Inflammatory macrophage (primary cell): ENCODE measurements at places on chromosomes 1 and 21.

DNA sequence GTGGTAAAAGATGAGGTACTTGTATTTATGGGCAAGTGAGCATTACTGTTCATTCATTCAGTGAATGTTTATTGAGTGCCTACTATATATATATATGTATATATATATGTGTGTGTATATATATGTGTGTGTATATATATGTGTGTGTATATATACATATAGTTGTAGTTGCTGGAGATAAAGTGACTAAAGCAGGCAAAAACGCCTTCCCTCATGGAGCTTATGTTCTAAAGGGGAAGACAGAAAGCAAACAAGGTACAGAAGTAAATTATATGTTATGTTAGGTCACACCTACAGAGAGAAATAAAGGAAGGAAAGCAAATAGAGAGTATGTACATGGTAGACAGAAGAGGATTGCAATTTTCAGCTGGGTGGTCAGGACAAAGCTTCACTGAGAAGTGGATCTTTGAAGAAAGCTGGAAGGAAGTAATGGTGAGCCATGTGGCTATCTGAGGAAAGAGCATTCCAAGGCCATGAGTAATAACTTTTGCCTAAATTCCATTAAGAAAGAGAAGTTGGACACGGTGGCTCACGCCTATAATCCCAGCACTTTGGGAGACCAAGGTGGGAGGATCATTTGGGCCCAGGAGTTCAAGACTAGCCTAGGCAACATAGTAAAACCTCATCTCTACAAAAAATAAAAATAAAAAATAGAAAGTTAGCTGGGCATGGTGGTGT is 33.5 kb upstream of the KLF17 start:
- no peak for DNase-seq

- no peak for DNase-seq
Measured at GRCh38 chr1:43565600-43566360, 35.1 kb downstream of the PTPRF start.

DNA sequence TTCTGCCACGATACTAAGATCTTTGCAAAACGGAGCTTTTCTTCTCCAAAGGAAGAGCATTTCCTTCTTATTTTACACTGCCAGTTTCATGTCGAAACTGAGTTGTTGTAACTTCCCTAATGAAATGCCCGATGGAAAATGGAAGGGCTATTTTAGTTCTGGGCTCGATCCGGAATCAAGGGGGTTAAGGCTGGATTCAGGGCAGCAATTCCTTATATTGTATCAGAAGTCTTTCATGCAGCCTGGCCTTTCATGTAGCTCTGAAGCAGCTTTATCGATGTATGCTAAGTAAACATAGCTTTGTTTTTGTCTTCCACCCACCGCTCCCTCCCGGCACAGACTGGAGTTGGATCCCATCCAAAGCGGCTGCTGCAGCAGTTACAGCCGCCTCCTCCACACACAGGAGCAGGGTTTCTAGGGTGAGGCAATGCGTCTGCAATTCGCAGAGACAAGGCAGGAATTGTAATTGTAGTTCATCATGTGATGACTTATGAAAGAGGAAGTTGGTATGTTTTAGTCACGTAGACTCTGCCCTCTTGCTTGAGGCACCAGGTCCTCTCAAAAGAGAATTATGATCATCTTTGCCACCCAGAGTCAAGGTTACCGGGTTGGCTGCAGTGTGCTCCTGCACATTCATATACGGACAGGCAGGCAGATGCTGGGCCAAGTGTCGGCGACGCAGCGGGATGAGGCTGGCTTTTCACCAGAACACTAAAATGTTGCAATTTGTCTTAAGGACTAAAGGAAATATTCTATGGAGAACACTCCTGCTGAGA is 2.6 kb upstream of the IRF2BP2 start:
- peak; percentile 98 for DNase-seq

GRCh38 chr1:85933961-85934360 is 222.6 kb downstream of the COL24A1 start:
- DNase-seq, result peak; percentile 52

GRCh38 chr1:16067127-16067768 is 6.2 kb downstream of the FAM131C start:
- DNase-seq, result no peak

DNA sequence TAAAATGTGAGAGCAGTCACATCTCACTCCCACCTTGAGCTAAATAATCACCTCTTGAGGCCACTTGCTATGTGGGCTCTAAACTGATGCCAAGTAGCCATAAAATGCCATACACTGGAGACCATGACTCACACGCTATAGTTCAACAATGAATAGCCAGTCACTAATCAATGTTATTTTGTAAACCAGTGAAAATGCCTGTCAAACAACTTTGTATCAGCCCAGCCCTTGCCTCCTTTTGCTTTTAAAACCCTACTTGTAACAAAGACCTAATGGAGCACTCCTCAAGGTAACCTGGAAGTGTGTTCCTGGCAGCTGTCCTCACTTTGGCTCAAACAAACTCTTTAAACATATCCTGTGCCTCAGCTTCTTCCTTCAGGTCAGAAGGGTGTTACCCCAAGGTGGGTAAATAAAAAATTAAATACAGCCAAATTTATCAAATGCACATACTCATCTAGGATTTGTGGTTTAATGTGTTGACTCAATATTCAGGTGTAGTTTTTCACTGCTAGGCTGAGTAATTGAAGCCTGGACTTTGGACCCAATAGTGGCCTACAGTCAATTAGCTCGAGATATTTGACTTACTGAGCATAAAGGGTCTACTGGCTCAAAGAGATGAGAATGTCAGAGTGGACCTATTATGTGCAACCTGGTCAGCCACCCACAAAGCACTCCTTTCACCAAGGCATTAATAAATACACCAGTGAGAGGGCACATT is 154.3 kb downstream of the COQ8A start:
- DNase-seq, result no peak

- DNase-seq, result no peak
Measured at GRCh38 chr1:25031601-25031965, 101.5 kb upstream of the RUNX3 start.

- DNase-seq, result no peak
Measured at GRCh38 chr1:235403593-235403992, 36.4 kb downstream of the TBCE start.

GRCh38 chr1:173190101-173190936 is 16.8 kb downstream of the TNFSF4 start:
- DNase-seq, result peak; percentile 21

DNA sequence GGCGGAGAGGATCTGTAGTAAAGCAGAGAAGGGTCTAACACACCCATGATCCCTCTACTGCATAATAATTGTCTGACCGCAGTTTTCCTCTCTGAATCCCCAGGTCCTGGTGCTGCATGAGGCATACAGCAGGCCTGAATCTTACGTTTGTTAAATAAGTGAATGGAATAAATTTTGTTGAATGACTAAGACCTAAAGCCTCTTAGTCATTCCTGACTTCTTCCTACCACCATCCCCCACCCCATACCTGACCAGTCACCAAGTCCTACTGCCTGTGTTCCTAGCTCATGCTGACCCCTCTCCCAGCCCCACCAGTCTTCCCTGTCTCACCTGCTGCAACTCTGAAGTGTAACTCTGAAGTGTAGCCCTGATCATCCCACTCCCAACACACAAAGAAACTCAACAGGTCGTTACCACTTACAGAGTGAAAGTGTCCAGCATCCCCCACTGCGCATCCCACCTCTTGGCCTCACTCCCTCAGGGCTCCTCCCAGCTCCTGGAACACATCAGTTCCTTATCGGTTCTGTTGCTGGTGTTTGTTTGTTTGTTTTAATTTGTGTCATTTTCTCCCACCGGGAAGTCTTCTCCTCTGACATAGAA is 9.7 kb downstream of the GJA5 start:
- DNase-seq, result no peak

- DNase-seq, result no peak
Measured at GRCh38 chr1:247077213-247077612, 1.4 kb downstream of the ZNF670 start.

DNA sequence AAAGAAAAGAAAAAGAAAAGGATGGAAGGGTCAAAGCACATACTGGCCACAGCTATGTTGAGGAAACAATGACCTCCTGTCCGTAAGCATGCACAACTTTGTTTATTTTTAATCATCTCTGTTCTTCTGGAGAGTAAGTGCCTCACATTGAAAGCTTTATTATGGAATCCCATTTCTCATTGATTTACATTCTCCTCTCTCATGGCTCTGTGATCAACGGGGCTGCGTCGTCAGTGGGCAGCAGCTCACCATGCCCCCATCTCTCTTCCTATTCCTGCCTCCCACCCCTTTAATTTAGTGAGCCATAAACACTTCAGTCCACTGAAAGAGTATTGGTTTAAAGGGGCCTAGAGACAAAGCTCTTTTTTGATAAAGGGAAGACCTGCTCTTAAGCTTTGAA is 98.9 kb downstream of the KAZN start:
- no peak for DNase-seq

DNA sequence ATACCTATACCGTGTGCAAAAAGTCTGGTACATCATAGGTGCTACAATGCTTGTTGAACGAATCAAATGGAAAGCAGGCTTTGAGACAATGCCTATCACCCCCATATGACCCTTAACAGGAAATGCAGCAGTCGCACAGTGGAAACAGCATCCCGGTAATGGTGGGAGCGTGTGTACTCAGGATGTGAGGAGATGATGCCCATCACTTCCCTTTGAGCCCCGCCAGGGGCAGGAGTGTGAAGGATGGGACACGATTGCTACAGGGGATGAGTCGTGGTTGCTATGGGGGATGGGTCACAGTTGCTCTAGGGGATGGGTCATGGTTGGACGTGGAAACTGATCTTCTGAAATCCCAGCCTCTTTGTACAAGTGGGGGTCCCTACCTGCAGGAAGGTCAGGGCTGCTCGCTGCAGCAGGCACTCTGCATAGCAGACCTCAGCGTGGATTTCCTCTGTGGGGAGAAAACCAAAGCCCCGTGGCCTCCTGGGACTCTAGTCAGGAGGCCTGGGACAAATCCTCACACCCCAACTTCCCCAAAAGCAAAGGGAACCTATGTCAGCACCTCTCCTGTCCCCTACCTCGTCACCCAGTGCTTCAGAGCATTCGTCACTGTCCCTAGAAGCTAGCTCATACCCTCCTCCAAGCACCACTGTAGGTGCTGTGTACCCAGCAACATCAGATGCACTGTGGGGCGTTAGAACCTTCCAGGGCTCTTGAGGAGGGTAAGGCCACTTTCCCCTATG is 19.3 kb downstream of the TTC39A start:
- no peak for DNase-seq

GRCh38 chr1:160009801-160010200 is 22.0 kb downstream of the PIGM start:
- DNase-seq, result no peak

DNA sequence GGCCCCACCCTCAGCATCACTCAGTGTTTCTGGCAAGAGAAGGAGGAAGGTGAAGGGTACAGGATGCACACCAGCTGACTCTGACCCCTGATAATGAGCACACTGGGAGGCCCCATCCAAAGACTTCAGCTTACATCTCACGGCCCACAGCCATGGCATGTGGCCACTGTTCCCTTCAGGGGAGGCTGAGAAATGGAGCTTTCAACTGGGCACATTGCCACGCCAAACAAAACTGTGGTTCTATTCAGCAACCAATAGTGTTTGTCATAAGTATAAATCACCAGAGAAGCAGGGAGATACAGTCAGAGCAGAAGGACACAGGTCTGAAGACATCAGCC is 12.7 kb upstream of the TRAF3IP3 start:
- DNase-seq, result no peak

GRCh38 chr1:112887599-112888283 is 68.3 kb downstream of the SLC16A1 start:
- no peak for DNase-seq

- DNase-seq, result no peak
Measured at GRCh38 chr1:235599536-235599935, 50.0 kb downstream of the GNG4 start.

DNA sequence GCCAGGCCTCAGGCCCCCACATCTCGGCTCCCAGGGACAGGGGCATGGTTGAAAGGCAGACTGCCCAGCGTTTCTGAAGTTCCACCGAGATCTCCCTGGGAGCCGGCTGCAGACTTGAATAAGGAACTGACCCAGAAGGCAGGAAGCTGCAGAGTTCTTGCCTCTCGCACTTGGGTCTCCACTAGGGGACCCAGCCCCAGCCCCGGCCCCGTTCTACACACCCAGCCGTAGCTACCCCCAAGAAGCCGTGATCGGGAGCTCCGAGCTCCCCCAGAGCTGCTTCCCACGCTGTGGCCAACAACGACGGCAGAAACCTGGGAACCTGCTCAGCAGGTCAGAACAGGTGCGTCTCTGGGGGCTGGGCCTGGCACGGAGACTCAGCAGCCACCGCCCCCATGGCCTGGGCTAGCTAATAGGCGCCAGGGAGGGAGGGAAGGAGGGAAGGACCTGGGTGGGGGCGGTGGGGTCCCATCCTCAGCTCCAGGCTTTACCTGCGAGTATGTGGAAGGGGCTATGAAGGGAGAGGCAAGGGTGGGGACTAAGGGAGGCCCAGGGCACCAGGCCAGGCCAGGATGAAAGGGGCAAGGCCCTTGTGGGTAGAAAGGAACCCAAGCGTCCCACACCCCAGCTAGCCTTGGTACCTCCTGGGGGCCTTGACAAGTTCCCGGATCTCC is at the start of gene NECTIN4:
NECTIN4 (minus strand) TSS at position 308 of the 674 bp plus-strand sequence; CDS start at position 46, 262 bp downstream.
- peak; percentile 32 for DNase-seq

- no peak for DNase-seq
Measured at GRCh38 chr1:76868154-76868882, 1.0 kb downstream of the ST6GALNAC5 start.

- DNase-seq, result no peak
Measured at GRCh38 chr1:29240400-29240837, 4.1 kb downstream of the PTPRU start.

DNA sequence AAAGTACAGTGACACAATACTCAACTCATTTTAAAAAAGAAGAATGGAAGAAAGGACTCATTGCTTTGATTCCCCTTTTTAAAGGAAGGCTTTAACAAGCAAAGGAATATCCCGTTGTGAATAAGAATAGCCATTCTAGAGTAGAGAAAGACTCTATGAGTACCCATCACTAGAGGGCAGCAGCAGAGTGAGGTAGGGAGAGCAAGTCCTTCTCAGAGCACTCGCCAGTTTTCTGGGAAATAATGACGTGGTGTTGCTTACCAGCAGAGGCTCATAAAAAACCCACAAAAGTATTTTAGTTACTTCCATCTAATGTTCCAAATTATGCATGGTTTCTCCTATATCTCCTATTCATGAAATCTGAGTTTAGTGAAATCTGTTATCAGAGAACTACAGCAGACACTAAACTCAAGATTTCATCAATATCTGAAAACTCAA is 74.6 kb downstream of the USP24 start:
- DNase-seq, result peak; percentile 80

DNA sequence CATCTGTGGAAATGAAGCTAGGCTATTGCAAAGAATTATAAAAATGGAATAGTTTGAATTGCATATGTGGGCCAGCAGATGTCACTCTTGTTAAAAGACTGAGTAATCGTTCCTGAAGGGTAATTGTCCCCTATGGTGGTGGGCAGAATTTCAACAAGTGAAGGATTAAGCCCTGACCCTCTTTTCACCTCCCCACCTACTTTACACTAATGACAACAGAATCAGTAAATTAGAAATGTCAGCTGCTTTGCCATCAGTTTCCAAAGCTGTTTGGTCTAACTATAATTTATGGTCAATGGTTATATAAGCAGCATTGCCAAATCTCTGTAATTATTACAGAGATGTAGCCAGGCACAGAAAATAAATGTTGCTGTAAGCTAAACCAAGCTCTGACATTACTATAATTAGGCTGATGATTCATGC is 898.6 kb downstream of the AMY1C start:
- no peak for DNase-seq

- DNase-seq, result no peak
Measured at GRCh38 chr1:39692152-39693074, 1.2 kb upstream of the HPCAL4 start.

GRCh38 chr1:47325528-47325927 is 8.1 kb upstream of the CMPK1 start:
- DNase-seq, result no peak

- DNase-seq, result peak; percentile 68
Measured at GRCh38 chr1:231724876-231725647, 98.5 kb downstream of the DISC1 start.

GRCh38 chr1:107244709-107245500 is 104.1 kb downstream of the NTNG1 start:
- DNase-seq, result no peak
